T-helper 1 cell treated with Interleukin-12 subunit alpha and Interleukin-12 subunit beta and Interleukin-4 antibody, amounts not matched to agents 30 ng/mL and 1 ng/mL, for 36 hours (primary cell): ENCODE measurements at places on chromosomes 1 and 21. TPM values are rescaled to one million over a fixed set of nuclear protein-coding genes. Genes with fewer than 3 reads are reported as not detected.

Gene C8A
- not detected in 2 replicates for total RNA-seq

Gene OR2L2
- 0.07 and 0.10 TPM in 2 replicates for total RNA-seq

Gene FNBP1L
- total RNA-seq, result 0.10 and 0.12 TPM in 2 replicates

Gene SLC6A17
- not detected in 2 replicates for total RNA-seq

Gene FAM163A
- not detected in 2 replicates for total RNA-seq
